Sigmoid colon (tissue), 7 donors: ENCODE measurements at places on chromosomes 5 and 9. TPM values are rescaled to one million over a fixed set of nuclear protein-coding genes. Genes with fewer than 3 reads are reported as not detected.

LCN1 gene
- 0.10 TPM for polyA plus RNA-seq

RASGRF2 gene
- 1.9 TPM for polyA plus RNA-seq

SAPCD2 gene
- polyA plus RNA-seq: 3.7 TPM

RAB3C gene
- under 0.01 TPM for polyA plus RNA-seq

SLC36A2 gene
- not detected for polyA plus RNA-seq

SLC6A3 gene
- not detected for polyA plus RNA-seq

PCDHB15 gene
- not detected for polyA plus RNA-seq

KCNV2 gene
- polyA plus RNA-seq: not detected

IL5 gene
- polyA plus RNA-seq: not detected

POU5F2 gene
- polyA plus RNA-seq: under 0.01 TPM

SLC34A1 gene
- polyA plus RNA-seq: 0.04 TPM

FIBCD1 gene
- polyA plus RNA-seq: 9.6 TPM

CNTNAP3 gene
- polyA plus RNA-seq: under 0.01 TPM

OR1J2 gene
- not detected for polyA plus RNA-seq

KIF24 gene
- polyA plus RNA-seq: under 0.01 TPM

IL4 gene
- not detected for polyA plus RNA-seq

DBN1 gene
- polyA plus RNA-seq: 6.0 TPM

CTXN3 gene
- not detected for polyA plus RNA-seq

IL3 gene
- not detected for polyA plus RNA-seq

ARL14EPL gene
- 0.04 TPM for polyA plus RNA-seq

ABO gene
- 15.0 TPM for polyA plus RNA-seq

IFNE gene
- polyA plus RNA-seq: not detected

SOX30 gene
- not detected for polyA plus RNA-seq

SLC9A3 gene
- polyA plus RNA-seq: 51.3 TPM

COQ4 gene
- polyA plus RNA-seq: 58.3 TPM

EXOSC2 gene
- 24.1 TPM for polyA plus RNA-seq

GPX3 gene
- 85.1 TPM for polyA plus RNA-seq

LOX gene
- polyA plus RNA-seq: 2.3 TPM

DDX4 gene
- not detected for polyA plus RNA-seq

ANXA2R gene
- 12.4 TPM for polyA plus RNA-seq

BTNL8 gene
- polyA plus RNA-seq: 32.2 TPM

CSNK1G3 gene
- 37.2 TPM for polyA plus RNA-seq

MAMDC2 gene
- polyA plus RNA-seq: 4.2 TPM

LMX1B gene
- 0.12 TPM for polyA plus RNA-seq

LEAP2 gene
- polyA plus RNA-seq: 0.60 TPM

NDST1 gene
- polyA plus RNA-seq: 13.9 TPM

RPS14 gene
- polyA plus RNA-seq: 7,878 TPM

PCDHB16 gene
- polyA plus RNA-seq: not detected

C8G gene
- 5.4 TPM for polyA plus RNA-seq

PLAC8L1 gene
- not detected for polyA plus RNA-seq

AGXT2 gene
- polyA plus RNA-seq: not detected

SHISAL2B gene
- polyA plus RNA-seq: not detected

SMIM32 gene
- polyA plus RNA-seq: 10.7 TPM

PHAX gene
- polyA plus RNA-seq: 30.0 TPM

PCA3 gene
- polyA plus RNA-seq: 0.79 TPM

HACD4 gene
- 1.4 TPM for polyA plus RNA-seq

PRSS3 gene
- polyA plus RNA-seq: 519 TPM

CER1 gene
- polyA plus RNA-seq: not detected

PCDHA4 gene
- not detected for polyA plus RNA-seq

TENT4A gene
- 12.5 TPM for polyA plus RNA-seq

OLFML2A gene
- polyA plus RNA-seq: 3.4 TPM

N4BP3 gene
- 0.69 TPM for polyA plus RNA-seq

MSMP gene
- not detected for polyA plus RNA-seq
